ENCODE measurements at places on chromosomes 4 and X.

- DNase-seq: no peak
Measured at GRCh38 chr4:177770776-177771175, 328.5 kb upstream of the AGA start.

DNA sequence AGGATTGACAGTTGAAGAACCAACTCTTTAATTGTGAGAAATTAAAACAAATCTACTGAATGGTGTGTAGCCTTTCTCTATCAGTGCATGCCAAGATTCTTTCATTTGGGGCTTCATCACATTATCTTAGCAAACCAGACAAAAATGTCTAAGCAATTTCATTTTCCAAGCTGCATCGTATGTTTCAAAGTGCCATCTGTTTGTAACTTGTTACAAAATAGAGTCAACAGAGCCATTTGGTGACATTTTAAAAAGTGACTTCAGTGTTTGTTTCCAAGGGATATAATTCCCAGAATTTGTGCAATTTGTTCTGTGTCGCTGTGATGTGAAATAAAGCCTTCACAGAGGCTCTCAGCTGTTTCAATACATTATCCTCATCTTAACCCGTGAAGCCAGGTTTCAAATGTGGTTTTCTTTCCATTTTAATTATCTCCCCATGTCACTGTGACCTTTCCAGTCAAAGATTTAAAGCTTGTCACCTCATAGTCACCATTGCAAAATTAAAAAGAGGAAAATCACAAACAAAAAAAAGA lies 46.0 kb upstream of the C1QTNF7 start:
- DNase-seq: no peak

DNA sequence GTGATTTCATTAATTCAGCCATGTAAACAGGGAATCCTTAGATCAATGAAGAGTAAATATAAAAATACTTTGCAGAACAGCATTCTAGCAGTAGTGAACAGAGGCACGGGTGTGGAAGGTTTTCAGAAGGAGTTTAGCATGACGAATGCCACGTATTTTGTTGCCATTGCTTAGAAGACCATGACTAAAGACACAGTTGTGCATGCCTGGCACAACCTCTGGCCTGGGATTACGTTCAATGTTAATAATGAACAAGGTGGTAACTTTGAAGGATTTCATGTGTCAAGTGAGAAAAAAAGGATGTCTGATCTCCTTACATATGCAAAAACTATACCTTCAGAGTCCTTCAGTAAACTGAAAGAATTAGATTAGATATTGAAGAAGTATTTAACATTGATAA lies 171.9 kb downstream of the MAGEB5 start:
- DNase-seq: no peak

DNA sequence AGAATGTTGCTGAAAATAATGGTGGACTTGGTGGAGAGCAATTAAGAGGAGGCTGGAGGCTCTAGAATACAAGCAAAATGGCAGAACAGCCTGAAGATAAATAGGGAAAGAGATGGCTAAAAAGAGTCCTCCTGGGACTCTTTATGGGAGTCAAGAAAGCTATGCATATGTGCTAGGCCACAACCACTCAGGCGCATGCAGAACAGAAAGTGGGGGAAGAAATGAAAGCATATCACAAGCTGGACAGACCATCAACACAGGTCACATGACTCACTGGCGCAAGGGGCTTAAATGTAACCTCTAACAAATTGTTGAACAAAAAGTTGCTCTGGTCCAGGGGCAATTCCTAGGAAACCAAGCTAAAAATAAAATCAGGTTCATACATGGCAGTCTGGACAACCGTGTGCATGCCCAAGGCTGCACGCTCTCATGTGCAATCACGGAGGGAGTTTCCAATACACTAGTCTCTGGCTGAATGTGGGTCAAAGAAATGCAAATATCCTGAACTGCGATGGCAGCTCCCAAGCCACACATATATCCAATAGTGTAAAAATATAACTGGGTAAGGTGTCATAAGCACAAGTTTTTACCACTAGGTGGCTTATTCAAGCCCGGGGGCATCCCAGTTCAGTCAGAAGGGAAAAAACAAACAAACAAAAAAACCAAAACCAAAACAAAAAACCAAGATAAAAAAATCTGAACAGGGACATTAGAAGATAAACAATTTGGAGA lies 45.4 kb downstream of the ZNF711 start:
- DNase-seq: no peak

DNA sequence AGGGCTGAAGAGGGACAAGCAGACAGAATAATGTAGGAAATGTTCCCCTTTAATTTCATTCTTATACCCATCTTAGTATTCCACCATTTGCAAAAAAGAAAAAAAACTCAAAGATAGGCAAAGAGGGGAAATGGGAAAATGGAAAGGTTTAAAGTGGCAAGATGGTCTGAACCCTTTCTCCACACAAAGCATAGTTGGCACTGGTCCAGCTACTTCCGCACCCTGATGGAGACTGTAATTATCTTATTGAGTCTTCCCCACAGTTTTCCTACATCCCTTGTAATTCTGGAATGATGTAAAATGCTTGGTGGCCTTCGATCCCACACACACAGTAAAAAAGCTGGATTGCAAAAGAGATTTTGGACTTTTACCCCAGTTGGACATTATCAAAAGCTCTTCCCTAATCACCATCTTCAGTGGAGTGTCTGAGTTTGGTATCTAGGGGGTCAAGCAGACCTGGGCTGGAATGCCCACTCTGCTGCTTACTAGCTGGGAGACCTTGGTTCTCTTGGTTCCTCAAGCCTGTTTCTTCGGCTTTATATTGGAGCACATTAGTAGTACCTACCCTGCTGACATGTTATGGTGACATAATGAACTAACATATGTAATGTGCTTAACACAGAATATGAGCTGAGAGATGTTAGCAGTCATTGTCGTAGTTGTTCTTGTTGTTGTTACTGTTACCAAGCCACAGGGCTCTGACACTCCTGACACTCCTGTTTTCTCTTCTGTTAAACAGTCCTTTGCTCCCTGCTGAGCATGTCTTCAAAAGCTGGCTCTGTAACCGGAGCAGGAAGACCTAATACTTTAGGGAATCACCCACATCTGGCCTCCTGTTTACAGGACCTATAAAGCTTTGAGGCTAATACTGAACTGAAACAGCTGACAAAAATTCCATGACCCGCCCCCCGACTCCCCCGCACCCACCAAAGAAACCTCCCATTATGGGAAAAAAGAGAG lies 4.7 kb downstream of the SRPX2 start:
- DNase-seq: no peak

- no peak for DNase-seq
Measured at GRCh38 chrX:5726224-5726623, 502.4 kb downstream of the NLGN4X start.

- DNase-seq: no peak
Measured at GRCh38 chr4:69440308-69440707, 55.4 kb downstream of the UGT2B4 start.

DNA sequence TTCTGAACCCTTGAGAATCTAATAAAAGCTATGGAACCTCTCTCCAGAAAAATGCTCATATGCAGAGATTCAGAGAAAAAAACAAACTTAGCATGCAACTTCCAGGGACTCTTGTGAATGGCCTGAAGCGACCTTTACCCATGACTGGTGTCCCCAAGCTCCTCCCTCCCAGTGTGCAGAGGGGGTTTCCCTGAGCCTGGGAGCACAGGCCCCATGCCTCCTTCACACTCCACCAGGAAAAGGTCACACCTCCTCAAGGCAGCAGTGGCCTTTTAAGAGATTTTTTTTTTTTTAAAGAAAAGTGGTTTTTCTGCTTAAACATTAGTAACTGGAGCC lies 13.3 kb upstream of the UBA6 start:
- DNase-seq: no peak
